Stomach (tissue), 19 donors: ENCODE measurements at places on chromosomes 3 and 15. TPM values are rescaled to one million over a fixed set of nuclear protein-coding genes. Genes with fewer than 3 reads are reported as not detected.

Gene SAMMSON
- 0.78 TPM for polyA plus RNA-seq

Gene BNC1
- 0.12 TPM for polyA plus RNA-seq

- no peak overlapping the region for H3K4me3 ChIP-seq
- no peaks in the 10 kb centered on the region for H3K36me3 ChIP-seq
- H3K27ac ChIP-seq: no peak overlapping the region
- DNase-seq: no peak
Measured at GRCh38 chr15:27342991-27343390, 372.0 kb downstream of the GABRG3 start.

Gene CKMT1A
- 18.7 TPM for polyA plus RNA-seq

DNA sequence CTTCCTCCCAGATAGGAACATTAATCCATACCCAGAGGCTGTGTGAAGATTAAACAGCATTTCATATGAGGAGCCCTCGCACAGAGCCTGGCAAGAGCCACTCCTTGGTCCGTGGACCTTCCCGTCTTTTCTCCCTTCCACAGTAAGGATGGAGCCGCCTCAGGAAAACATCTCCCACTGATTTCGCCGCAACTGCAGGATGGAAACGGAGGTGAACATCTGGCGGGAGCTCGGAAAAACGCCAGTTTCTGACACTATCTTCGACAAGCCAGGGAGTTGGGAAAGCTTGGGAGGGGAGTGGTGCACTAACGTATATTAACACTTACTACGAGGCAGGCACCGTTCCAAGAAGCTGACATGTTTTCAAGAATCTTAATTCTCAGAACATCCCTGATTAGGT, 157.9 kb downstream of the XXYLT1 start:
- H3K27ac ChIP-seq: no peak overlapping the region
- no peak overlapping the region for H3K4me3 ChIP-seq
- no peaks in the 10 kb centered on the region for H3K27me3 ChIP-seq
- peaks cover 24% of the 10 kb centered on the region for H3K4me1 ChIP-seq
- H3K36me3 ChIP-seq: no peaks in the 10 kb centered on the region
